Spinal cord (tissue), 10 donors: ENCODE measurements at places on chromosomes 13 and 19. TPM values are rescaled to one million over a fixed set of nuclear protein-coding genes. Genes with fewer than 3 reads are reported as not detected.

COL5A3 gene
- total RNA-seq = 18.1 TPM

AZU1 gene
- 2.0 TPM for total RNA-seq

DNA sequence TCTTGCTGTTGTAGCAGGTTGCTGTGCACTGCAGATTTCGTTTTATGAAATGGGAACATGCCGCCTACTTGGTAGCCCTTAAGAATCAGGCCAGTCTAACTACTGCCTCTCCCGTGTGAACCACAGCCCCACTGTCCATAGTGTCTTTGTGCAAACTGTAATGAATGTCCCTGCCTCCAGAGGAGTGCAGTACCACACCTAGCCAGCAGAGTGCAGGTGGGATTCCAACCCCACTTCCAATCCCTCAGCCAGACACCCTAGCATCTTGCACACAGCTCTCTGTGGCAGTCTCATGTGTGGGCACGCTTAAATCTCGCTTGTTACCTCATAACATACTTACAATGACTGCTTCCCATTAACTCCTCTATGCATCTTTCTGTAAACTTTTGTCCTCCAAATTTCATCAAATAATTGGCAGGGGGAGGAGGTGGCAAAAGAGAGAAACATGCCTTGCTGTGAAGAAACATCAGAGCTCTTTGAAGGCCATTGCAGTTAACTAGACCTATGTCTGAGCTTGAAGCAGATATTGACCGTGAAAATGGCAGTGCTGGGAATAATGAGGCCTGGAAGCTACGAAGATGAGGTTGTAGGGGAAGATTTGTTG is 47.2 kb downstream of the ZAR1L start:
- H3K4me1 ChIP-seq = no peaks in the 10 kb centered on the region
- DNase-seq = no peak
- no peak overlapping the region for H3K4me3 ChIP-seq
- H3K27ac ChIP-seq = no peak overlapping the region
- H3K27me3 ChIP-seq = no peaks in the 10 kb centered on the region
- H3K36me3 ChIP-seq = peaks cover 43% of the 10 kb centered on the region

PPP1R15A gene
- 42.5 TPM for total RNA-seq

DNA sequence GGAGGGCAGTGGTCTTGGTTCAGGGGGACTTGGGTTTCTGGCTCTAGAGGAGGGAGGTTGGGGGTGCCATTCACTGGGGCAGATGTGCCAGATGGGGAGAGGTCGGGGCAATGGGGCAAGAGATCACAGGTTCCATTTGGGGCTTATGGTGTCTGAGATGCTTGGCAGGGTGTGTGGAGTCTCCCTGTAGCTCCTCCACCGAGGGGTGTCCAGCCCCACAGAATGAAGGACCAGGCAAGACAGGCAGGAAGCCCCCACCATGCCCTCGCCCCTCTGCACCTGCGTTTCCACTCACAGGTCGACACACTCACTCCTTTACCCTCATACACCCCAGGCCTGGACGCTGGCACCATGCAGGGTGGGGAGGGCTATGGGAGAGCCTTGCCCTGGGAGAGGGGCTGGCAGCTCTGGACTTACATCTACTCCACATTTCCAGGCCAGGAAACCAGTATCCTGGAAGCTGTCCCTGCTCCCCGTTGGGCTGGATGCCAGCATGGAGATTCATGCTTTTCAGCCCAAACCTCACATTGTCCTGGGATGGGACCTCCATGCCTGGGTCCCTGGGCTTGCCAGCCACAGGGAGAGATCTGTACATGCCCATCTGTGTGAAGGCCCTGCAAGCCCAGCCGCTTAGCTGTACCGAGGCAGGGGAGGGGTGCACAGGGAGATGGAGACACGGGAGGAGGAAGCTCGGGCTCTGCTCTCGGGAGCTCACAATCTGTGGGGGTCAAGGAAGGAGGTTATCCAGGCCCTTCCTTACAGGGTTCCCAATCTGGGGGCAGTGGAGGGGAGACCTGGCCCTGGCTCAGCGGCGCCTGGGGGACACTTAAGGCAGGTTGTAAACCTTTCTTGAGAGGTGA is 77.1 kb downstream of the CHST8 start:
- no peak overlapping the region for H3K4me3 ChIP-seq
- H3K4me1 ChIP-seq = peaks cover 9% of the 10 kb centered on the region
- H3K27ac ChIP-seq = no peak overlapping the region
- no peaks in the 10 kb centered on the region for H3K27me3 ChIP-seq

DNA sequence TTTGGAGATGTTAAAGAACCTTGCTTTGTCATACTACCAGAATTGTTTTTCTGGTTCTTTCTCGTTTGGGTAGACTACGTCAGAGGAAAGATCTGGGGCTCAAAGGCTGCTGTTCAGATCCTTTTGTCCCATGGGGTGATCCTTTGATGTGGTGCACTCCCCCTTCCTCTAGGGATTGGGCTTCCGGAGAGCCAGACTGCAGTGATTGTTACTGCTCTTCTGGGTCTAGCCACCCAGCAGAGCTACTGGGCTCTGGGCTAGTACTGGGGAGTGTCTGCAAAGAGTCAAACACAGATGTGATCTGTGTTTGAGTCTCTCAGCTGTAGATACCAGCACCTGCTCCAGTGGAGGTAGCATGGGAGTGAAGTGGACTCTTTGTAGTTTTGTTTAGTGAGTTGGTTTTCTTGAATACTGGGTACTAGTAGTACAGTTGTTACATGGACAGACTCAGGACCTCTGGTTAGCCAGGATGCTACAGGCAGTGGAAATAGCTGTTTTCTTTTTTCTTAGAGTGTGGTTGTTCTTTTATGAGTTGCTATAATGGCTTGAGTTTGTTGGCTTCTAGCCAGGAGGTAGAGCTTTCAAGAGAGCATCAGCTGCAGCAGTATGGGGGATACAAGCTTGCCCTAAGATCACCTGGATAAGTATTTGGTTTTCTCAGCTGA is 34.4 kb downstream of the DNAJC15 start:
- no peaks in the 10 kb centered on the region for H3K4me1 ChIP-seq
- DNase-seq = no peak
- H3K4me3 ChIP-seq = no peak overlapping the region
- no peaks in the 10 kb centered on the region for H3K27me3 ChIP-seq
- H3K36me3 ChIP-seq = no peaks in the 10 kb centered on the region

GRCh38 chr13:46004491-46004890 is 48.1 kb downstream of the ZC3H13 start:
- H3K4me3 ChIP-seq = no peak overlapping the region
- peaks cover 9% of the 10 kb centered on the region for H3K36me3 ChIP-seq

DNA sequence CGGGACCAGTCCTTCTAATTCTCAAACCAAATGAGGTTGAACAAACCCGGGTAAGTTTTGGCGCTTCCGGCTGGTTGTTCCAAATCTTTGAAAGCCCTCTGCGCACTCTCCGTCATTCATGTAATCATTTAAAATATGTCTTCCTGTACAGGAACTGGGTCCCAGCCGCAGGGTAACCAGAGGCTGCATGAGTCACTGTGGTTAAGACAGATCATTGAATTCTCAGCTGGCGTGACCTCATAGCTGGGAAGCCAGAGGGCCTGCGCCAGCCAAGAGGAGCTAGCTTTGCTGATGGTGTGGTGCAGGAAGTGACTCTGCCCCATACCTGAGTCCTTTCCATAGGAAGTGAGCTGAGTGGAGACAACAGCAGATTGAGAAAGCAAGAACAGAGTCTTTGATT is 135.2 kb downstream of the TSHZ3 start:
- DNase-seq = no peak
- H3K4me3 ChIP-seq = no peak overlapping the region
- no peak overlapping the region for H3K27ac ChIP-seq

ZNF253 gene
- total RNA-seq = 27.2 TPM
